ENCODE measurements at places on chromosomes 12 and 14.

DNA sequence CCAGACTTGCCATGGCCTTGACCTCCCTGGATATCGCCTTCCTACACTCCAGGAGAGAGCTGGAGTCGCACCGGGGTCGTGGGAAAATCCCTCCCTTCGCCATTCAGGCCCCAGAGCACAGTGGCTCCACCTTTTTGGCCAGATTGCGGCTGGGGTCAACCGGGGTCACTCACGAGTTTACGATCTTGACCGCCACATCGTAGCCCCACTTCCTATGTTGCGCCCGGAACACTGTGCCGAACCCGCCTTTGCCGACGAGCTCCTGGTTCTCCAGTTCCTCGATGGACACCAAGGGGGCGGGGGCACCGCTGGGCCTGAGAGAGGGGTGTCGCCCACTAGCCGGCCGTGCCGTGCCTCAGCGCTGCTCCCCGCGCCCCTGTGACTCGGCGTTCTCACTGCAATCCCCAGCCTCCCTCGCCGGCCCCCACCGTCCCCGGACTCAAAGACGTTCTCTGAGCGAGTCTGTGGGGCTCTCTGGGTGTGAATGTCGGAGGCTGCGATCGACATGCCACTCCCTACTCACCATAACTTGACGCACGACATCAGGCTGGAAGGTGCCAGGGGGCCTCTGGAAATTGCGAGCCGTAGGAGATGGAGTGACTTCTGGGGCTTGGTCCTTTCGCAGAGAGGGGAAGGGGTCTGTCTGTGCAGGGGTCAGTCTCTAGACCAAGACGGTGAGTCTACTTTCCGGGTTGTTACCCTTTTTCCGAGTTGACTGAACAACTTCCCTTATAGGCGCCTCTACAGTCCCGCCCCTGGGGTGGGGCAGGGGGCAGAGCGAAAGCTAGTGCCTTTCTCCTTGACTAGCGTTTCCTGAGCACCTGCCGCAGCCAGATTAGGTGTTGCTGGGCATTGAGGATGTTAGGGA lies at the start of gene RIPK3:
Gene RIPK3 (minus strand): TSS at position 708 of the 868 bp plus-strand sequence. CDS start 165 bp downstream, at position 543.
- peak; percentile 65 for DNase-seq

DNA sequence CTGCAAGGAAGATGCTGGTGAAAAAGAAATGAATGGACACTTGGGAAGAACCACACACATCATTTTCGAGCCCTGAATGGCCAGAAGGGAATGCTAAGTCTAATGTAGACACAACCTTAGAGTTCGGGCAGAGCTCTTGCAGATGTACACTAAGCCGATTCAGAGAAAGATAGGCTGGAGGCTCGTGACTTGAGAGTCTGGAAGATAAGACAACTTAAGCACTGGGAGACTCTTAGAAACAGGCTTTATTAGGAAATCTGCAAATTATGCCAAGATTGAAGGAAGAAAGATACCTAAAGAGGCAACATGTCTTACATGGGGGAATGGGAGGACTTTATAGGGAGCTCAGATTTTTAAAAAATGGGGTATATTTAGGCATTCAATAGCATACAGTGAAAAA lies 13.5 kb downstream of the TBPL2 start:
- no peak for DNase-seq

DNA sequence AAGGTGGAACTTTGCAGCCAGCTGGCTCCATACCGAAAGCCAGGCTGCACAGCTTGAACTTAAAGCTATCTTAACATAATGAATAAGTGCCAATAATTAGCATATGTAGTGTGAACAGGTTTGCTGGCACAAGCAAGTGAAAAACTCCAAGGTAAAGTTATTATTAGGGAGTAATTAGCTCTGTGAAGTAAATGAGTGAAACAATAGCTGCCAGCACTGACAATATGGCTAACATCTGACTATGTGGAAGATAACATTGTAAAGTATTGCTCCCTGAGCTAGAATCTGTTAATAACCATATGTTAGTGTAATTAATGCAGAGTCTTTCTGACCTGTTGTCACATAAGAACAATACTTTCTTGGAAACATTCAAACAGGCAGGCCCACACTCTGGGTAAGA lies 246.4 kb downstream of the SOX5 start:
- DNase-seq: no peak

GRCh38 chr14:55336162-55336561 lies 64.9 kb downstream of the FBXO34 start:
- no peak for DNase-seq
